ENCODE measurements at places on chromosomes 5 and 9.

GRCh38 chr5:132272311-132273210, 15.1 kb downstream of the PDLIM4 start:
- DNase-seq = peak; percentile 75

DNA sequence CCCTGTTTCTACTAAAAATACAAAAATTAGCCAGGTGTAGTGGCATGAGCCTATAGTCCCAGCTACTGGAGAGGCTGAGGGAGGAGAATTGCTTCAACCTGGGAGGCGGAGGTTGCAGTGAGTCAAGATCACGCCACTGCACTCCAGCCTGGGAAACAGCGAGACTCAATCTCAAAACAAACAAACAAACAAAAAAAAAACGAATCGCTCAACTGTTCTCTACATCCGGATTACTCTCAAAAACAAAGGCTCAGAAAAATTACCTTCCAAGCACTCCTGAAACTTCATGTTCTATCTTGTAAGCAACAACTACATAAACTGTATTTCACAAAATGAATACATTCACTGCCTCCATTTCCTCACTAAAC, 14.0 kb downstream of the UBAP2 start:
- no peak for DNase-seq

- no peak for DNase-seq
Observed at GRCh38 chr5:54620141-54620933, 102.8 kb downstream of the SNX18 start.

DNA sequence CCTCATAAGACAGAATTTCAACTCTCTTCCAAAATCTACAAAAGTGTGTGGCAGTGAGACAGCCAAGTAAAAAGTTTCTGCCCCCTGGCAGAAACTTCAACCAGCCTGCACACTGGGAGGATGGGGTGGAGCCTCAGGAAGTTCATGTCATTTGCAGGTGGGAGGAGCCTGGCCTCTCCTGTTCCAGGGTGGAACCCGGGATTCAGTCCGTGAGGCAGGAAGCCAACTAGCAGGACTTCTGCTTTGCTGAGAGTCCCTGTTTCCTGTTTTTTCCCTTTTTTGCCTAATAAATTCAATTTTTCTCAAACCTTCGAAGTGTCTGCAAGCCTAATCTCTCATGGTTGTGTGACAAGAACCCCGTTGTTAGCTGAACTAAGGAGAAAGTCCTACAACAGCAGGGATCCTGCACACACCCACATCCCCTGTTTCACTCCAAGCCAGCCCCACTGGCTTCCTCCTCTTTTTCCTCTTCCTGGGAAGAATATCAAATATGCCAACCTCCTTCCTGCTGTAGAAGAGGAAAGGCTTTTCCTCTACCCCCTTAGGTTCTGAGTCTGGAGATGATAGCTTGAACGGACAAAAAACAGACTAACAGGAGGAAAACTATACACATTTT, 69.3 kb downstream of the ALDH7A1 start:
- no peak for DNase-seq

GRCh38 chr5:89435347-89435746, 552.4 kb upstream of the MEF2C start:
- DNase-seq = no peak

GRCh38 chr9:14530841-14531240, 162.4 kb downstream of the ZDHHC21 start:
- DNase-seq = no peak

GRCh38 chr9:114274217-114274616, 48.7 kb upstream of the ORM1 start:
- no peak for DNase-seq

DNA sequence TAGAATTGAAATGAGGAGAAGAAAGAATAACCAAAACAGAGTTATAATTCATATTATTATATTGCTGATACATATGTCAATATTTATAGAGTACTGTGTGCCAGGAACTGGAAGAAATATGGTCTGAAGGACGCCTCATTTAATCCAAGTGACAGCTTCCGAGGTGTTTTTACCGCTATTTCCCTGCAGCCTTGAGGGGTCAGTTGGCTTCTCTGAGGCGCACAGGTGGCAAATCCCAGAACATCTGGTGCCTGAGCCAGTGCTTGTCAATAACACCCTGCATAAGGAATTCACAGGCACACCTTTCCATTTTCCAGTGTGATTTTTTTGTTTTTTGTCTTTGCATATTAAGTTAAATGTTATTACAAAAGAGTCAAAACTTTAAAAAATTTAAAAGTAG, 43.3 kb upstream of the CTSL start:
- no peak for DNase-seq

DNA sequence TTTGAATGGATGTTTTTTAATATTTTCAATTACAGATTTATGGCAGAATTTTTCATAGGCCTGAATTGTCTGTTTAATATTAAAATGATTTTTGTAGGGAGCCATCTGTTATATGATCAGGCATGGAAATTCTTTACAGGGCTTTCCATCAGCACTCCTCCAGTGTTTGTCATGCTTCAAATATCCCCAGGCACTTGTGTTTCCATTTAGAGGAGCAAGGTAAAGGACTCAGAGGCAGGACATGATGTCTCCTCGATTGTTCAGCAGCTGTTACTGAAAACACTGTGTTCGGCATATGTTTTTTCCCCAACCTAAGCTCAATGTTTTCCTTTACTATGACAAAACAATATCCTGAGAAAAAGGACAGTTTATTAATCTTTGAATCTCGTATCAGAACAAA, 172.3 kb upstream of the RFX3 start:
- no peak for DNase-seq

- DNase-seq = peak; percentile 80
Observed at GRCh38 chr5:115634343-115635132, 8.7 kb upstream of the TMED7 start.

DNA sequence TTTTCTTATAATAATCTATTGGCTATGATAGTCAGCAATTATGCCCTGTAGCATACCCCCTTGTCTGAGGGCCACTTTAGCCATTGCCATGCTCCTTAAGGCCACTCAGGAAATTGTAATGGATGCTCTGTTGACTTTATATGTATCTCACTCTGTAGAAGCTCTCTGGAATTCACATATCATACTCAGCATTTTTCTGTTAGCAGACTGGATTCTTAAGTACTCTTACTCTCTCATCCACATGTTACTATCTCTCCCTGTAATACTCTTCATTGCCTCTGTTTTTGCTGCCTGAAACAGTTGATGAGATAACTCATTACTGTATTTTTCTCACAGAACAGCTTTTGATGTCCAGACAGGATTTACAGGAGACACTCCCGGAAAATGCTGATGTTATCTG, 24.2 kb downstream of the TMEM232 start:
- DNase-seq = no peak

DNA sequence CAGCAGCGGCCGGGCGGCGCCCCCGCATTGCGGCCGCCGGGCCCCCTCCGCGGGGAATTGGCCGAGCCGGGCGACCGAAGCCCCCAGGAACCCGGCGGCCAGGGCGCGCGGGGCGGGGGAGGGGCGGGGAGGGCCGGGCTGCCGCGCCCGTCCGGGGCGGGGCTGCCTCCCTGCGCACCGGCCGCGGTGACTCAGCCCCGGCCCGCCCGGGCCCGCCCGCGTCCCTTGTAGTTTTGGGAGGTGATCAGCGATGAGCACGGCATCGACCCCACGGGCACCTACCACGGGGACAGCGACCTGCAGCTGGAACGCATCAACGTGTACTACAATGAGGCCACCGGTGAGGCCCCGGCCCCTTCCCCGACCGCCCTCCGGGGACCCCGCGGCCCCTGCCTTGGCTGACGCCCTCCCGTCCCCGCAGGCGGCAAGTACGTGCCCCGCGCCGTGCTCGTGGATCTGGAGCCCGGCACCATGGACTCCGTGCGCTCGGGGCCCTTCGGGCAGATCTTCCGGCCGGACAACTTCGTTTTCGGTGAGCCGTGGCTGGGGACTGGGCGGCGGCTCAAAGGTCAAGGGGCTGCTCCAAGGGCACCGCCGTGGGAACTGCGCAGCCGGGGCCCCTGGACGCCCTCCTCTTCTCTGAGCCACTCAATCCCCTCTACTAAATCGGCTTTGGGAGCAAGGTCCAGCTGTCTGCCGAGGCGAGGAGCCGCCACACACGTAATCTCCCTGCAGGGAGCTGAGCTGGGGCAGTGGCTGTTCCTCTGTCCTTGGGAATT, 592 bp downstream of the TUBB4B start:
- peak; percentile 63 for DNase-seq
